Stimulated activated CD8-positive, alpha-beta memory T cell treated with anti-CD3 and anti-CD28 coated beads, Interleukin-4, amount 100 ng/mL, for 1 hour (primary cell): ENCODE measurements at places on chromosomes 3 and 15.

DNA sequence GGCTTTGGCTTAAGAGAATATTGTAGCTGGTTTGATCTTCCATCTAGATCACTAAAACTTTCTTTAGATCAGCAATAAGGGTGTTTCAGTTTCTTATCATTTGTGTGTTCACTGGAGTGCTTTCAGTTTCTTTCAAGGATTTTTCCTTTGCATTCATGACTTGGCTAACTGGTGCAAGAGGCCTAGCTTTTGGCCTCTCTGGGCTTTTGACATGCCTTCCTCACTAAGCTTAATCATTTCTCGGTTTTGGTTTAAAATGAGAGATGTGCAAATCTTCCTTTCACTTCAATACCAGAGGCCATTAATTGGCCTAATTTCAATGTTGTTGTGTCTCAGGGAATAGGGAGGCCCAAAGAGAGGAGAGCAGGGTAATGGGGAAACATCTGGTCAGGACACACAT, 30.3 kb upstream of the CCNB2 start:
- no peak for DNase-seq

GRCh38 chr3:161016417-161017313, 88.5 kb downstream of the B3GALNT1 start:
- DNase-seq = no peak

- DNase-seq = no peak
These were observed 29.5 kb downstream of the HES1 start for GRCh38 chr3:194165271-194166018.

DNA sequence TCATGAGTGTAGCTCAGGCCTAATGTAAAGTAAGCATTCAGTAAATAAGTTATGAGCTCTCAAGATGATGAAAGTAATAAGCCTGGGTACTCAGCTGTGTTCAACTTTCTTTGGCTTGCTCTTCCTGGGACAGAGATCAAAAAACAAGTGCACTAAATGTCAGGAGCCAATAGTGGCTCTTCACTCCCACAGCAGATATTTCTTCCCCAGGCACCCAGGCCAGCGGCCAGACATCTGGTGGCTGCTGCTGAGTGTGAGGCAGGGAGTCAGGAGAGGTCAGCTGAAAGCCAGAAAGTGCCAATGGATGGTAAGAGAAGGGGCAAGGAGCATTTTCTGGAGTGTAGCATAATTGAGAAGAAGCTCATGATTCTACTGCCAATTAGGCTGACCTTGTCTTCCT, 18.2 kb upstream of the ITGA11 start:
- no peak for DNase-seq

DNA sequence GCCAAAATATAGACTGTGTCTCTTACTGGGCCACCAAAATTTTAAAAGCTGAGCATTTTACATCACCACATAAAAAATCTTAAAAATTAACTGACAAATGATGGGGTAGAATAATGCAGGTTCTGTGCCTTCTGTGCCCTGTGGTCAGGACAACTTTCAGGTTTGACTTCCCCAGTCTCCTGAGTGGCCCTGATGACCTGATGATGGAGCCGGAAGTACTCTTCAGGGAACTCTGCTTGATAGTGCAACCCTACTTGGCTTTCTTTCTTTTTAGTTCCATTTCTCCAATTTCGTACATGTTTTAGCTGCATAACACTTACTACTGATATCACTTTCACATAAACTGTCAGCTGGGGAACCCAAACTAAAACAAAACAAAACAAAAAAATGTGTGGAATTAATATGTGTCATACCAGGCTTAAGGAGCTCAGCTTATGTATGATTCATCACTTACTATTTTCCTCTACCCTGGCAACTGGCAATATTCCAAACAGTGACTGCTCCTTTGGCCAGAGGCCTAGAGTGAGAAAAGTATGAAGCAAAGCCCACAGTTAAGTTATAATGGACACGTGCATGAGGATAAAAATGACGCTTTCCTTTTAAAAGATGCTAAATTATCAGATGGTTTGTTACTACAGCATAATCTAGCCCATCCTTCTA, 194.3 kb downstream of the BCHE start:
- DNase-seq = no peak

DNA sequence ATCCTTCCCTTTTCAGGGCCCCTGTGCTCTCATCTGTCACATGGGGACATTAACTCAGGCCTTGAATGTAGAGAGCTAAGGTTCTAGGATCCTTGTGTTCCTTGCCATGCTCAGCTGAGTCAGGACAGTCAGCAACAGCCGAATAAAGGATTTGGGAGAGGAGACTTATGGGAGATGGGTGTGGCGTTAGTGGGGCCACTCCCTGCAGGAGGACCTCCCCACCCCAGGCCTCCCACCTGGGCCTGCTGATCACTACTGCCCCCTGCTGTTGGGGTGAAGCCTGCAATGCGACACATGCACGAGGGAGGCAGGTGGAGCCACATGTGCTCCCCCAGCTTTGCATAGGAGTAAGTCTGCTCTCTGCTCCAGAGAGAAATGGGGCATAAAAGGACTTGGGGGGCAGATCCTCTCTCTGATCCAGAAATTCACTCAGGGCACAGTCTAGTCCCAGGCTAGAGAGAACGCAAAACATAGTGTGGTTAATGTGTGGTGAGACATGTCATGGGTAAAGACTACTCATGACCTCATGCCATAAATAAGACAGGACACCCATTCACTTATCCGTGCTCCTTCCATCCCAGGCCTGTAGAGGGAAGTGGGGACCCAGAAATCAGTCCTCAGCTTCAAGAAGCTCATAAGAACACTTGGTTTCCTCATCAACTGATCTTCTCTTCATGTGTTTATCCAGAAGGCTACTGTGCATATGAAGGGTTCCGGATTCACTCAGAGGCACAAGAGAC, 19.4 kb downstream of the RBP1 start:
- DNase-seq = no peak

- DNase-seq = no peak
These were observed 72.7 kb downstream of the SETMAR start for GRCh38 chr3:4375911-4376310.

GRCh38 chr3:5138214-5138981, 16.3 kb downstream of the ARL8B start:
- DNase-seq = no peak

DNA sequence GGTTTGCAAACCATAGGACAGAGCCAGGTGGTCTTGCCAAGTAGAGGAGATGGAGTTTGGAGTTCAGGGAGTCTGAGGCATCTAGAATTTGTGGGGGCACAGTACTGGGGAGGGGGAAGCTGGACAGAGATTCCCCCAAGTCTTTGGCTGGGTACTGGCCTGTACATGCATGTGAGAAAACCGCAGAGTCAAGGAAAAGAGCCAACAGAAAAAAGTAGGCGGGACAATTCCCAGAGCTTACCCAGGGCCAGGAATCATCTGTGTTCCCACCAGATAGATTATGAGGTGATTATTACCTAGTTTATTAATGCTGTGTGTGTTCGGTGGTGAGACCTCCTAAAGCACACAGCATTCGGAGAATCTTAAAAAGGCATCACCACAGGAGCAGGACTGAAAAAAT, 11.3 kb downstream of the LYSMD4 start:
- DNase-seq = no peak

GRCh38 chr15:68843425-68844311, 23.0 kb upstream of the ANP32A start:
- no peak for DNase-seq

- DNase-seq = no peak
These were observed 47.4 kb upstream of the VGLL4 start for GRCh38 chr3:11690863-11691766.

GRCh38 chr15:100833417-100834389, 45.9 kb upstream of the ALDH1A3 start:
- DNase-seq = no peak

- DNase-seq = no peak
These were observed 40.2 kb downstream of the SLMAP start for GRCh38 chr3:57796261-57796660.

DNA sequence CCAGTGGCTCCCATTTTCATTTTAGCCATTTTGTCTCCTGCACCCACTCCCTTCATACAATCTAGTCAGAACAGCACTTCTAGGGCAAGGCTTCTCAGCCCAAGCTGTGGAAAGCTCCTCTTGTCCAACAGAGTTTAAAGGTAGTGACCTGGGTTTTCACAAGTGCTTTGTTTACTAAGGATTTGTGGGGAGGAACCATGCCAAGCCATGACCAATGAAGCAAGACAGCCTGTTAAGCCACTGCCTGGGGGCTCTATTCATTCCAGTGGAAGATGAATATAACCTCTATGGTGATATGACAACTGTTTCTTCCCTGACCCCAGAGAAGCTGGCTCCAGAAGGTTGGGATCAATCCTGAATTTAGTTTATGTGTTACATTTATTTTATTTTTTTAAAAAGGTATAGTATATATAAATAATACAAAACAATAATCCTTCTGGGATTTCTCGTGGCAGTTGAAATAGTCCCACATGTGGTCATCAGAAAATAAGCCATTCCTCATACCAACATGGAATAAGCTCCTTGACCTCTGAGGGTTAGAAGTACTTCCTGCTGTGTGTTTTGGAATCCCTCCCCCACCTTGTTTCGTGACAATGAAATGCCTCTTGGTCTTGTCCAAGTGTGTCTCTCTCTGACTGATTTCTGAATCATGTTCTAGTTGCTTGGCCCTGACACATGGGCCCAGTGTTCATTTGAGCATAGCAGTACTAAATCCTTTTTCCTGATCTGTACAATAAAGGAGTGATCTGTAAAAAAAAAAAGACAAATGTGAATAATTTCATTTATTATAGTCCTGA, 13.3 kb upstream of the THUMPD3 start:
- DNase-seq = no peak

DNA sequence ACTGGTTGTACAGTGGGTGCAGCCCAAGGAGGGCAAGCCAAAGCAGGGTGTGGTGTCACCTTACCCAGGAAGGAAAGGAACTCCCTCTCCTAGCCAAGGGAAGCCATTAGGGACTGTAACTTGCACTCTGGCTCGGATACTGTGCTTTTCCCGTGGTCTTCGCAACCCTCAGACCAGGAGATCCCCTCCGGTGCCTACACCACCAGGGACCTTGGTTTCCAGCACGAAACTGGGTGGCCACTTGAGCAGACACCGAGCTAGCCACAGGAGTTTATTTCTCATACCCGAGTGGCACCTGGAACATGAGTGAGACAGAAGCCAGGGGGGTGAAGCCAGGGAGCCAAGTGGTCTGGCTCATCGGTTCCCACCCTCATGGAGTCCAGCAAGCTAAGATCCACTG, 90.7 kb downstream of the ZBBX start:
- DNase-seq = no peak
